Caudate nucleus (tissue), 63 donors: ENCODE measurements at places on chromosomes 16 and 17.
A peak's percentile ranks its signal among the peaks of the same experiment; 100 is the strongest.

DNA sequence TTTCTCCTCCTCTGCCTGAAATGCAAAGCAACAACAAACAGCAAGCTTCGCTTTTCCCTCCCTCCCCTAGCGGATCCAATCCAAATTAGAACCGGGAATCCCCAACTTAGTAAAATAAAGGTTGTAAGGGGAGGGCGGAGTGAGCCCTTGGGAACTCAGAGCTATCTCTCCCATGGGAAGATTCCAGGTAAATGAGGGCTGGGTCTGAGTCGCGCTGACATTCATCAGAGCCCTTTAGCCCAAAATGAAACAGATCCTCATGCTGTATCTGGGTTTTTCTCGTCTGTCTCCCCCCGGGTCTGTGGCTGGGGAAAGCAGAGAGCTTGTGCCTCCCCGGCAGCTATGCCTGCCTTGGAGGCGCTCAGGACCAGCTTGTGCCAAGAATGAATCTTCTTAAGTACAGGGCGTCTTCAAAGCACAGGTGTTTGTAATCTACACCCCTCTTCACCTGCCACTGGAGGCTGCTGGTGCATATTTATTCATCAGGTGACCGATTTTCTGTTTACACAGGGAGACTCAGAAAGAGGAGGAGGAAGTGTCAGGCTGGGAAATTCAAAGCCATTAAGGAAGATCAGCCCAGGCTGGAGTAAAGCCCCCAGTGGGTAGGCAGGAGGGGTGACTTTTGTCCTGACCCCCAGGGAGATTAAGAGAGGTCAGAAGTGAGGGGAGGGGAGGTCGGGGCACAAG, 55.0 kb upstream of the GSE1 start:
- DNase-seq: no peak

DNA sequence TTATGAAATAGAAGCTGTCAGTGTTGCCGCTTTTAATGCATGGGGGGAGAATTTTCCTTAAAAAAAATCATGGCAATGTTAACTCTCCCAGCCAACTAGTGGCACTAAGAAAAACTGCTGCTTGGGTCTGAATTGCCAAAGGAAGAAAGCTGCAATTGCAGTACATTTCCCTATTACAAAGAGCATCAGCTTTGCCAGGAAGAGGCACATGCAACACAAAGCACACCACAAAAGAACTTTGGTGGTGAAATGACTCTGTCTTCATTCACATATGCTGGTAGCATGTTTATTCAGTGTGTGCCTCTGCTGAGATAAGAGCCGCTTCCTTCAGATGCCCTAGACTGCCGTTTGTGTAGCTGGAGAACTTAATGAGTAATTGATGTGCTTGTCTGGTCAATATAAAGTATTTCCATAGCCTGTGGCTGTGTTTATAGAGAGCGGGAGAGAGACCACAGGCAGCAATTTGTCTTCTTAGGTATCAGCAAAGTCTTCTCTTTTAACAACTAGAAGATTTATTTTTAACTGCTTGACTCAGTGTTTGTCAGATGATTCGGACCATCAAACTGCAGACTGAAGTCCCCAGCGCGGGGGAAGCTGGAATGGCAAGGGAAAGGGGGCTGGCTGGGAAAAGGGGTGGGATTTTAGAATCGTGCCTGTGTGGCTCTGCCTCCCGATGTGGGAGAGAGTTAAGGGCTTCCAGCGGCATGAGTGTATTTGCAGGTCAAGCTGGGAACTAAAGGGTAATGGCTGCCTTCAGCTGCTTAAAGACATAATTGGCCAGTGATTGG, 115.1 kb downstream of the MRTFB start:
- peak; percentile 17 for DNase-seq

GRCh38 chr16:12544477-12545296, 259.0 kb downstream of the CPPED1 start:
- DNase-seq: no peak

DNA sequence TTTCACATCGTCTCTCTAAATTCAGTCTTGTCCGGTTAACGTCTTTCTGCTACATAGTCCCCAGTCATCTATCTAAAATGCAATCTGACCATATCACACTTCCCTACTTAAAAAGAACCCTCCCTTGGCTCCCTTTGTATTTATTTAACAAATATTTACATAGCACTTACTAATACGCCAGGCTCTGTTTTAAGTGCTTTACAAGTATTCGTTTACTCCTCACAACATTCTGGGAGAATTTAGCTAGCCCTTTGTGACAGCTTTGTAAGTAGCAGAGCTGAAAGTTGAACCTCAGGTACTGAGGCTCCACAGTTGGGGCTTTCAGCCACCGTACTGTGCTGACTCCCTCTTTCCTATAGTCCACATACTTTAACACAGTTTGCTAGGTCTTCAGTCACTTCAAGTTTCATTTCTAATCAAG, 9.2 kb downstream of the PAFAH1B1 start:
- DNase-seq: no peak

DNA sequence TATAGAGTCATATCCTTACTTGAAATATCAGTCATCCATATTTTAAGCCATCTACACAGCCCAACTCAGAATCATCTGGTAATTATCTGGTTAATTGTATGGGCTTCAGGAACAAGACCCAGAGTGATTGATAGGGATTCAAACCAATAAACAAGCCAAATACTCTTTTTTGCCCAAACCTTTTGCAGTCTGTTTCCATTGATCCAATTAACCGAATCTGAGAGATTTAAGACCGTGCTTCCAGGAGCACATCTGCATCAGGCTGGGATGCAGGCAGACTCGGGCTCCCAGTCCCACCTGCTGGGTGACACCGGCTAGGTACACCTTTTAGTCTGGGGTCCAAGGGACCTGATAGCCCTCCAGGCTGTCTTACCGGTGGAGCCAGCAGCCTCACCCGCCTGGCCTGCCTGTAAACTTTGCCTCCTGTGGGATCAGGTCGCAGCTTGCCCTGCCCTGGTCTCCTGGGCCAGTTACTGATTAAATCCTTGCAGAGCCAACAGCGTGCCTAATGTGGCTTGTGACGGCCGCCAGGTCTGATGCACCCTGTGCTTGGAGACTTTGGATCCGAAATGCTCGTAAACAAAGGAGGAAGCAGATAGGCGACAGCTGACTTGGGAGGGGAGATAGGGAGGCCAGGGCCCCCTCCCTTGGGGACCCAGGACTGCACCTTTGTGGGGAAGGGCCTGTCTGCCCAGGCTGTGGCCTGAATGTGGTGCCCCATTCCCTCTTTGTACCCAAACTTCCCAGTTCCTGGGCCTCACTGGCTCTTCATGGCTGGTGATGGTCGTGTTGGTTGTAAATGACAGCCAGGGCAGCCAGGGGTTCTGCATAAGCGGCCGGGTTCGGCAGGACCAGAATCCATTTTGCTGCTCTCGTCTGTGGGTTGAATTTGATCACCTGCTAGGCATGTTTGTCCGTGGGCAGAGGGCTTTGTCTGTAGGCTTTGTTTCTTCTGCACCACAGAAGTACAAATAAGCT, 3.8 kb downstream of the CMIP start:
- DNase-seq: no peak

- DNase-seq: no peak
Observed at GRCh38 chr17:74271281-74271680, 2.8 kb upstream of the DNAI2 start.

GRCh38 chr16:72740347-72740746, 307.6 kb downstream of the ZFHX3 start:
- DNase-seq: no peak

DNA sequence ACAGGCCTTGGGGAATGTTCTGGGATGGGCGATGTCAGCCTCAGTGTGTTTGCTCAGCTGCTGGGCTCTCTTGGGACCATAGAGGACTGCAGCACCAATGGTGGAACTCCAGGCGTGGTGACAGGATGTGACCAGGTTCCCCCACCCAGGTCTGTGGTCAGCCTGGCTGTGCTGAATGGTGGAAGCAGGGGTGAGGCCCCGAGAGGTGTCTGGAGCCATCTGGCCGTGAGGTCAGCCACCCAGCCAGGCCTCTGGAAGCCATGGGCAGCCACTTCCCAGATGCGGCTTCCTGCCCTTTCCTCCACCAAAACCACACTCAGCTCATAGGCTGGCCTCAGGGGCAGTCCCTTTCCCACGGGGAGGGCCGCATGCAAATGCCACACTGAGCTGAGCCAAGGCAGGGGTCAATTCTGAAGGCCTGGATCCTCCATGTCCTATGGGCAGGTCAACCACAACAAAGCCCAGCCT, 7.8 kb upstream of the MAPK7 start:
- DNase-seq: no peak

DNA sequence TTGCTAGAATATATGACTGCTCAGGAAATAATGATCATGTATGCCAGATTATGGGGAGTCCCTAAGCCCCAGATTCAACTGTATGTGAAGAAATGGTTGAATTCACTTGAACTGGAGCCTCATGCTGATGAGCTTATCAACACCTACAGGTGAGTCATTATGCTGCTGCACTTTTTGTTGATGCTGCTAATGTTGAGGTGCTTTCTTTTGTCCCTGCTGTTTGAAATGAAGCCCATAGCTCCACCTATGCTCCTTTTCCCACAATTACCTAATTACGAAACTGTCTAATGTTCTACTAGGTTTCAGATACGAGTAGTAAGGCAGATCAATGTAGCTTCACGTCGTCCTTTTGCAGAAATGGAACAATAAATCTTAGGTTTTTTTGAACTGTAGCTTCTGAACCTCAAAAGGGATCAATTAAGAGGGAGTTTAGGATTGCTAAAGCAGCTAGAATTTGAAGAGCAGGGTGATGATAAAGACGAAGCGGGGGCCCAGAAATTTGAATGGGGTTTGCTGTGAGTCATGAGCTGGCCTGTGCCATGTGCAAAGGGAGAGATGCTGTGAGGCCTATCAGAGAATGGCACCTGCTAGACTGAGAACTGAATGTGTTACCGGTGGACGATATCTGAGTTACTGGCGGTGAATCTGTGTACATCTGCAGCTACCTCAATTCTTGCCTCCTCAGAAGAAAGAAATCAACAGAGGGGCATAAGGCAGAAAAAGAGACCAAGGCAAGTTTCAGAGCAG, 6.1 kb upstream of the UQCRC2 start:
- no peak for DNase-seq

DNA sequence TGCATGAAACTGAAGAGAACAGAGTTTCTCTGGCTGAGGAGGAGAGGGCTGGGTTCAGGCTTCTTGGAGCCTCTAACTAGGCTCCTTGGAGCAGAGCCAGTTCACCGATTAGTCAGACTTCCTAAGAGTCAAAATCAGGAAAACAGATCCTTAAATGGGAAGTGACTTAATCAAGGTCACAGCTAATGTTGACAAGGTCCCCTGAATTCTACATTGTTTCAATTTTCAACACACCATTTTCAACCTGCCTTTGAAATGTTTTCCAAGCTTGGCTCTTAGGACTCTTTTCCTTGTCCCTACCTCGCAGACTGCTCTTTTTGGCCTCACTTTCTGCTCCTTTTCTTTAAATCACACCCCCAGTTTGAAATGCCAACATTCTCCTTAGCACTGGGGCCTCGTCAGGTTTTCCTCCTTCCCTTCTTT, 16.3 kb downstream of the MYL4 start:
- no peak for DNase-seq

GRCh38 chr17:73759324-73759723, 115.1 kb upstream of the SDK2 start:
- DNase-seq: no peak

GRCh38 chr17:69961501-69962145, 113.4 kb upstream of the KCNJ16 start:
- DNase-seq: no peak

- DNase-seq: peak; percentile 40
Observed at GRCh38 chr16:69131167-69131838, 1.1 kb downstream of the CHTF8 start.

DNA sequence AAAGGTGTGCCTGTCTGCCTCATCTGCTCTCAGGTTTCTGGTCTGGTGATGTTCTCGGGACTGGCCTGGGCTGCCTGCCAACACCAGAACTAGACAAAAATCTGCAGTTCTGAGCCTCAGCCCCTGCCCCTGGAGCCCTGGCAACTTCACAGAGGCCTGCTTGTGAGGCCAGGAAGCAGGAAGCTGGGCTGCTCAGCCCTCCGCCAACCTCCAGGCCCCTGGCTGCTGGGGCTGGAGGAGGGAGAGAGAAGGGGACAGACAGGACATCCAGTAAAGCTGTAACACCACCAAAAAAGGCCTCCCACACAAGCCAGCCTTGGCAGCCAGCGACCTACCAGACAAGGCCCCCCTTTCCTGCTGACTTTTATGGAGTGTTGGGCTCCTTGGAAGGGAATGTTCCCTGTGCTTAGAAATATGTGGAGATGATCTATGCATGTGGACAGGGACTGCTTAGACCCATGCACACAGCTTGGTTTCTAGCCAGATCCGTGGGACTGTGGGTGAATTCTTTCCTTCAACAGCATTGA, 157.6 kb downstream of the XYLT1 start:
- DNase-seq: peak; percentile 37

DNA sequence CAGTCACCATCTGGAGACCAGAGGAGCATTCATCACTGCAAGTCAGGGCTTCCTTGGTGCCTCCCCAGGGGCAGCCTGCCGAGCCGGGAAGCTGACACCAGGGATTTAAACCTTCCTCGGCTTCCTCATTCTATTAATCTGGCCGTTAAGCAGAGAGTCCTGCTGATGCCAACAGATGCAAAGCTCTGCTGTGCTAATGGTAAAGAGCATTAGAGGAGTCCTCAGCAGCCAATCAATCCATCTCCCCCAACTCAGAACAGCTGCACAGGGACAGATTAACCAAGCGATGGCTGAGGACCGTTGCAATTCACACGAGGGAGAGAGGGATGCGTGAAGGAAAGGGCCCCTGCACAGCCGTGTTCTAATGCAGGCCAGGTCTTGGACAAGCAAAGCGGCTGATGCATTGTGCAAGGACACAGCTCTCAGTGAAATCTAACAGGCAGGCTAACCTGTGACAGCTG, 116.6 kb downstream of the XYLT1 start:
- no peak for DNase-seq

- no peak for DNase-seq
Observed at GRCh38 chr16:47061204-47061603, 82.5 kb downstream of the NETO2 start.

DNA sequence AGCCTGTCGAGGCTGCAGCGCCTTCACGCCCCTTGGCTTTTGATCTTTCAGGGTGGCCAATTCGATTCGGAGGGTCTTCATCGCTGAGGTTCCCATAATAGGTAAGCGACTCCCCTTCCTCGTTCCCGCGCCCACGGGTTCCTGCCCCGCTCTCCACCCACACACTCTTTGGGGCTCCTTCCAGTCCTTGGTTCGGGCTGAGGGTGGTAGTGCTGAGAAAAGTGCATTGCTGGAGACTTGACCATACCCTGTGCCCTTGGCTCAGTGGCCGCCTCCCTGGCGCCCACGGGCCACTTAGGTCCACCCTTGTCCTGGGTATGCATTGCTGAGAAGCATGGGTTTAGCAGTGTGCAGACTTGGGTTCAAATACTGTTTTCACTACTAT, 491 bp downstream of the POLR2C start:
- DNase-seq: no peak

GRCh38 chr17:38636054-38636453, 30.3 kb upstream of the SRCIN1 start:
- DNase-seq: no peak

- no peak for DNase-seq
Observed at GRCh38 chr17:388087-388486, 35.5 kb upstream of the RPH3AL start.
